ENCODE measurements at places on chromosomes 13 and 19. TPM values are rescaled to one million over a fixed set of nuclear protein-coding genes. Genes with fewer than 3 reads are reported as not detected.

The GJB2 gene
- polyA plus RNA-seq: 4.6 TPM

The GPR108 gene
- 66.5 TPM for polyA plus RNA-seq

The OR7A17 gene
- not detected for polyA plus RNA-seq

The CD209 gene
- polyA plus RNA-seq: 1.4 TPM

The ATXN8OS gene
- polyA plus RNA-seq: 0.25 TPM

The CLDN10 gene
- polyA plus RNA-seq: 112 TPM

The SLC7A9 gene
- 17.0 TPM for polyA plus RNA-seq

The MAST1 gene
- polyA plus RNA-seq: 1.0 TPM

The POU2F2 gene
- 1.3 TPM for polyA plus RNA-seq

DNA sequence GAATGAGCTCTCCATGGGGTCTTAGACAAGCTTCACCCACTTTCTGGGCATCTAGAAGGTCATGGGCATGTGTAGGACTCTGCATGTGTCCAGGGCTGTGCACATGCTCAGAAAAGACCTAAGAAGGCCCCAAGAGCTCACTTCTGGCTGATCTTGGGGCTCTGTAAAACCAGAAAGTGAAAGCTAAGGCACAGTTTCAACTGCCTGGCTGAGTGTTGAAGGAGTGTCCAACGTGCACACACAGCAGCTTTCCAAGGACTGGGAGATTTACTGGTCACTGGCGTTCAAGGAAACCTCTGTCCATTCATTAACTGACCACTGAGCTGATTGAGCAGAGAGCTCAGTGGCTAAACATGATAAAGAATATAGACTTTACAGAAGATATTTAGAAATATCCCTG, 137.9 kb downstream of the KATNAL1 start:
- DNase-seq: no peak

DNA sequence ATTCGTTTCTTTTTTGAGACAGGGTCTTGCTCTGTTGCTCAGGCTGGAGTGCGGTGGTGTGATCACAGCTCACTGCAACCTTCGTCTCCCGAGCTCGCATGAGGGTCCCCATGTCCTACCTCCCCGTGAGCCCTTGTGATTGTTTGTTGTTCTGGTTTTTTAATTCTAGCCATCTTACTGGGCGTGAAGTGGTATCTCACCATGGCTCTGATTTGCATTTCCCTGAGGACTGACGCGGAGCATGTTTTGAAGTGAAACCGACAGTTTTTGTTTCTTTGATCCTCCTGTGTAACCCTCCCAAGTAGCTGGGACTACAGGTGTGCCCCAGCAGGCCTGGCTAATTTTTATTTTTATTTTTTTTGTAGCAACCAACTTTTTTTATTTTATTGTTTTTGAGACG, 21.7 kb downstream of the GNG7 start:
- DNase-seq: no peak

- DNase-seq: no peak
Measured at GRCh38 chr13:23797276-23797903, 91.8 kb downstream of the MIPEP start.

DNA sequence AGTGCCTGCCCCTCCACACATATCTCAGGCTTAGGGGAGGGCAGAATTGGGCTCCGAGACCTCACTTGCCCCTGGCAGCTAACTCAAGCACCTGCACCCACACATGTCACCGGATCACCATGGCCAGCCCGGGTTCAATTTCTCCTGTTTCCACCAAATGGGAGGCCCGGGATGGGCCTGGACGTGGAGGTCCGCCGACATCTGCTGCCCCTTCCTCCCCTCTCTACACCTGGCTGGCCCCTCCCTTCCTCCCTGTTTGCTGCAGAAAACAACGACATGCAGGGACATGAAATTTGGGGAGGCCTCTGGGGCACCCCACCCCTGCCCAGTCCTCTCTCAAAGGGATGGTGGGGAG, 1.3 kb downstream of the PRKD2 start:
- DNase-seq: no peak

DNA sequence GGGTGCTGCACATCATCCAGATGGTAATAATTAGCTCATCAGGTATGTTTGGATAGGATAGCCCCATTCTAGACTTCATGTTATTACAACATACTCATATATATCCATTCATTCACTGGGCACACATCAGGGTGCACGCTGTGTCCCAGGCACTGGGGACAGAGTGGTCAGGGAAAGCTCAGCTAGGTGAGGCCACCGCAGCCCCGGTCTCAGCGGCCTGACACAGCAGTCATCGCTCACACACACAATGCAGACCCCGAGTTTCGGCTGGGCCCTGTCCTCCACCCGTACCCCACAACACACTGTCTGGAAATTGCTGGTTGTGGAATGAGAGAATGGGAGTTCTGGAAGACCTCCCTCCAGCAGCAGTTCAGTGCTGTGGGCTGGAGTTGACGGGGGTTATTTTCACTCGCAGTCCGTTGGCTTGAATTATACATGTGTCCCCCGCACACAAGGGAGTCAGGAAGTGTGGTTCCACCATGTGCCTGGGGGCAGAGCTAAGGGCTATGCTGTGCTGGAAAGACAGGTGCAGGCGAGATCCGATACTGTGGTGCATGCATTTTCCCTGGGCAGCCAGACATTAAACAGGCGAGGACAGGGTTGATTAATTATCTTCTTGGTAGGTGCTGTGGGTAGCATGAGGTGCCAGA, 257.6 kb downstream of the TEX29 start:
- no peak for DNase-seq

- DNase-seq: no peak
Measured at GRCh38 chr19:41447732-41448332, 4.9 kb downstream of the ERICH4 start.

DNA sequence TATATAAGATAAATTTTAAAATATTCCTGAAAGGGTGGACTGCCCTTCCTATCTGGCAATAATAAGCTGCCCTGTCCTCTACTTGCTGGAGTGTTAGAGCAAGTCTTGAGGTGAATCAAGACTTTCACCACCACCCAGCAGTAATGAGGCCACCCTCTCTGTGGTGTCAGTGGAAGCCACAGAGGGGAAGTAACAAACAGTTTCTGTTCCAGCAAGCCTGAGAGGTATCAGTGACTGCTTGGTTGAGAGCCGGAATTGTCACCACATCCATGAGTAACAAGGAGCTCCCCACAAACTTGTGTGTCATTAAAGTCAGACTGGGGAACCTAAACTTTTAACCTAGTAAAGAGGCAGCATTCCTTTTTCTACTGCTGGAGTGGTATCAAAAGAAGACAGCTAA, 532.7 kb upstream of the SPRY2 start:
- DNase-seq: no peak

- DNase-seq: no peak
Measured at GRCh38 chr19:5130371-5131030, 161.6 kb downstream of the KDM4B start.

DNA sequence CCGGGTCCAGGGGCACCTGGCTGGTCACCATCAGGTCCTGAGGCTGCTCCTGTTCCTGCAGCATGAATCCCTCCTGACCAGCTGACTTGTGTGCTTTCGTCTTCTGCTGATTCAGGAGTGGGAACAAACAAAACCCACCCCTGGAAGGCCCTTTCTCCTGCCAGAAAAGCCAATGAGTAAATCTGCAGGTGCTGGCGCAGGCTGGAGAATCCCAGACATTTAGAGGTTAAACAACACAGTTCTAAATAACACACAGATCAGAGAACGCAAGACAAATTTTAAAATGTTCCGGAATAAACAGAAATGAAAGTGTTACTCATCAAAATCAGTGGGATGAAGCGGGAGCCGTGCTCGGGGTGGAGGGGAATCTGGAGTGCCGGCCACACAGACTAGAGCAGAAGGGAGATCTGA, 60.6 kb upstream of the C13orf46 start:
- no peak for DNase-seq

DNA sequence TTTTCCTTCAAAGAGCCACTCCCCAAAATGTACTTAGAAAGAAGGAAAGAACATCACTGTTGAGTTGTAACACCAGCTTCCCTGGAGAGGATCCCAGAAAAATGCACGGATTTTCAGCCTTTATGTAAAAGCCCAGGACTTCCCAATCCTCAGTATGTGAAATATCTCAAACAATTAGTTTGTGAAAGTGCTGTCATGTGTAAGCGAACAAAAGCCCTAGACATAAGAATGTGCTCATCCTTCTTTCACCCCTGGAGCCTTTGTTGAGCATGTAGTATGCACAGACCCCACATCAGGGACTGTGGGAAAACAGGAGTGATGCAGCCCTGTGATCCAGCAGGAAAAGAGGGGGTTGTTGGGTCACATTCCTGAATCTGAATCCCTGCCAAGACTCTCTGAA, 441.4 kb upstream of the ZNF507 start:
- DNase-seq: no peak

DNA sequence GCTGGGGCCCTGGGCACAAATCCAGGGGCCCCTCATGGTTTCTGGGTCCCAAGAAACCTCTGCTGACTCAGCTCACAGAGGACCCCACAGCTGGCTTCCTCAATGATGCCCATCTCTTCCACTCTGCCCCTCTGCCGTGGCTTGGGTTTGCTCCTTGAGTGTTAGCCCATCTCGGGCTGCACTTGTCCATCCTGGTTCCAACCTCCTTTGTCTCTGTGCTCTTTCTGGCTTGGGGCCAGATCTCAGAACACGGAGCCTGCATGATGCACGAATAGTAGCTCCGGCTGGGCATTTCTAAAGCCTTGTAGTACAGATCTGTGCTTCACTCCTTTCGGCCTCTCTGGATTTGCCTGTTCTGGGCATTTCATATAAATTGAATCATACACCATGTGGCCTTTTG, 53.8 kb downstream of the F2RL3 start:
- DNase-seq: no peak

DNA sequence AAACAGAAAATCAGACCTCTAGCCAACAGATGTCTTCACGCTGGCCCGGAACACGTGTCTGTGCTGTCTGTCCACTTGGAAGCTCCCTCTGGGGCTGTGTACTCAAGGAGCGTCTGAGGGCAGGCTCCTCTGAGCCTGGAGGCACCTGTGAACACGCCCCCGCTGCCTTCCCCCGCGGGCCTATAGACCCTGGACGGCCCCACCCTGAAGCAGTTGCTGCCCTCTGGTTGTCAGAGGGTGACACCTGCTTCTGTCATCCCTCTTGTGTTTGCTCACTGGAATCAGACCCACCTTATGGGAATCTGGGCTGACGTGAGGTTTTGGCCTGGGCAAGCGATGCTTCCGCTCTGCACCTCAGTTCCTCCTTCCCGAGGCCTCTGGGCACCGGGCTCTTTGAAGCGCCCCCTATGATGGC, 19.2 kb downstream of the EPN1 start:
- no peak for DNase-seq

DNA sequence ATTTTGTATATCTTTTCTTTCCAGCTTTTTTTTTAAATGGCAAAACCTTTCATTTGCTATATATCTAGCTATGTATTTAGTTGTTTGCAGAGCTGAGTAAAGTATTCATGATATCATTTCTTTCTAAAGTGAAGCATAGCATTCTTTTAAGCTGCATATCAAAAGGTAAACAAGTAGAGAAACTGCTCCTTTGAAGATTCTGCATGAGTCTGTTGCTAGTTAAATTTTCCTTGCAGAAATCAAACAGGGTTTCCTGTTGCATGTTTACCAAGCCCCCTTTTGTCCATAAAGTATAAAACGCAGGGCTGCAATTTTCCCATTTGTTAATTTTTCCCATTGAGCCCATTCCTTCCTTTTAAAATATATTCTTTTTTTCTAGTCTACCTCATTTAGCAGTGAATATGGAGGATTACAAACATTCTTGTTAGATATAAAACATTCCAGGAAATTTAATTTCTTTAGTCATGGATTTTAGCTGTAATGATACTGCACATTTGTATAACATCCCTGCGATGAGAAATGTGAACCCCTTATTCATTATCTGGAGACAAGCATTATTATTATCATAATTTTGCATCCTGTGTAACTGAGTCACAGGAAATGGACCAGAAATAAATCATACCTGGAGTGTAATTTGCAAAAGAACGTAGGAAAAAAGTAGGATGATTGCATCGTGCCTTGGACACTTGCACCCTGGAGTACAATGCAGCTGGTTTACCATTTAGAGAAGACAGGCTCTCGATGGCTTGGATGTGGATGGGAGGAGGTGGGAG, 110.9 kb upstream of the ARGLU1 start:
- no peak for DNase-seq

DNA sequence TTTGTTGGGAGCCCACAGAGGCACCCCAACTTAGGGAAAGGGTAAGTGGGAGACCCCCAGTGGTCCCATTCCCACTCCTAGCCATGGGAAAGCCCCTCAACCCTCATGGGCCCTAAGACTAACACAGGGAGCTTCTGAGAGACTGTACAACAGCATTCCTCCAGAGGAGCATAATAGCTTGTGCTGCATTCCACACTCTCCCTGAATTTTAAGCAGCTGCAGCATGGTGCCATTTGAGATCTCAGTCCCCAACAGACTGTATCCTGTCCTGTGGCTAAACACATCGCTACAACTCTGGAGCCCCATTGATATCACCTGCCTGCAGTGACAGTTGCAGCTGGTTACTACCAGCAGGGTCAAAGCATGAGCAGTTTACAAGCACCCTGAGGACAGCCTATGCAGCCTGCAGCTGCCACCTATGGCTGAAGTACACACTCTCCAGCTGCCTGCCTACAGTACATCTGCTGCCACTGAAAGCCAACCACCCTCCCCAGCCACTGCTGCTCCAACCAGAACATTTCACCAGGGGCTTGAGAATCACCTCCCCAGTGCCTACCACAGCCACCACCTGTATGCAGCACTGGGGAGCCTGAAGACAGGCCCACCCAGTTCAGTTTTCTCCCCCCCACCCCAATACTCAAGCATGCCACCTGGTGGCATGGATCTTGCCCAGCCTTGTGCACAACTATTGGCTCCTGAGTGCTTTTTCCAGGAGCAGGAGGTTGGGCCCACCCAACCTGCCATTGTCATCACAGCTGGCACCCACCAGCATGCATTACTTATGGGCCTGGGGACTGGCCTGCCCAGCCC, 557.3 kb downstream of the GPC5 start:
- no peak for DNase-seq

DNA sequence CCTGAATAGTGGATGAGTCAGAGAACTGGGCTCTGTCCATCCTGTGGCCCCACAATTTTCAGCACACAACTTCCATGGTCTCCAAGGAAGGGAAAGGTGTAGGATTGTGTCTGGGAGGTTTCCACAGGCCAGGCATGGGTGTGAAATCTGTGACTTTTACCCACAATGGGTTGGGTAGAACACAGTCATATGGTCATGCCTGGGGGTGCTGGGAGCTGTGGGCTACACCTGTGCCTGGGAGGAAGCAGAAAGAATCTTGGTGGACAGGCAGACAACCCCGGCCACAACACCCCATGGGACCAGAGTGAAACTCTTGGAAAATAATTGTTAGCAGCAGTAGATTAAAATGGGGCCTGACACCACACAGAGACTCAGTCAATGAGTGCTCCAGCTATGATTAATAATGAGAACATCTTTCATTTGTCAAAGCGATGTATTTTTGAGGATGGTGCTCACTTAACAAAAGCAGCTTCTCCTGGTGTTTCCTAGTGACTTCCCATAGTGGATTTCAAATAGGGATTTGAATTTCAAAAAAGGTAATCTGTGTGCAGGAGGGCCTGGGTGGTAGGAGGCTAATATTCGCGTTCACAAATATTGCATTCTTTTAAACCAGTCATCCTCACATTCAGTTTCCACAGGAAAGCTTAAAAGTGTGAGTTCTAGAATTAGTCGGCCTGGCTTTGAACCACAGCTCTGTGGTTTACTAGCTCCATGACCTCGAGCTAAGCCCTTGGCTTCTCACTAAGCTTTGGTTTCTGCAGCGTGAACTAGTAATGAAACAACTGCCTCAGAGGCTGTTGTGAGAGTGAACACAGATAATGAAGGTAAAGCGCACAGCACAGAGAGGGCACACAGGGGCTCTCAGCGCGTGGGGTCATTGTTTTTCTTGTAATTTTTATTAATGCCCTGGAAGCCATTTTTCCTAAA, 89.3 kb upstream of the UQCRFS1 start:
- DNase-seq: no peak

Data from renal cortex interstitium (tissue), 15 donors.